Activated T-helper 1 cell treated with anti-CD3 and anti-CD28 coated beads, Interleukin-2, amount 50 U/mL, for 16 hours (primary cell): ENCODE measurements at places on chromosomes 13 and 19.
A peak's percentile ranks its signal among the peaks of the same experiment; 100 is the strongest.

- DNase-seq = peak; percentile 41
Observed at GRCh38 chr19:48837051-48837524, 797 bp upstream of the HSD17B14 start.

- no peak for DNase-seq
Observed at GRCh38 chr13:98803111-98803561, 50.7 kb upstream of the SLC15A1 start.

DNA sequence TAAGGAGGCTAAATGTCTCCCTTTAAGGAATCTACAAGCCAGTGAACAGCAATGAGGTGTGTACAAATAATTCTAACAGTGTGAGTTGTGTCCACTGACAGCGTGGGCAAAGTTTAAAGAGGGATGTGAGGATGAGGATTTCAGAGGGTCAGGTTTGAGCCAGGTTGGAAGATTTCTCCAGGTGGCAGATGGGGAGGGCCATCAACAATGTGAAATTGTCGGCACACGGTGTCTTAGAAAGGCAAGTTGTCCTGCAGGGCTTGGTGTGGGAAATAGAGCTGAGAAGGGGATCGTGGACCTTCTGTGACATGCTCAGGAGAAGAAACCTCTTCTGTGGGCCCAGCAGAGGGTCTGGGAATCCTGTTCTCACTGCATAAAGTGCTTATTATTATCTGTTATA lies 52.1 kb downstream of the ATP8A2 start:
- no peak for DNase-seq

GRCh38 chr13:99269627-99270241 lies 11.6 kb upstream of the GPR18 start:
- DNase-seq = no peak

DNA sequence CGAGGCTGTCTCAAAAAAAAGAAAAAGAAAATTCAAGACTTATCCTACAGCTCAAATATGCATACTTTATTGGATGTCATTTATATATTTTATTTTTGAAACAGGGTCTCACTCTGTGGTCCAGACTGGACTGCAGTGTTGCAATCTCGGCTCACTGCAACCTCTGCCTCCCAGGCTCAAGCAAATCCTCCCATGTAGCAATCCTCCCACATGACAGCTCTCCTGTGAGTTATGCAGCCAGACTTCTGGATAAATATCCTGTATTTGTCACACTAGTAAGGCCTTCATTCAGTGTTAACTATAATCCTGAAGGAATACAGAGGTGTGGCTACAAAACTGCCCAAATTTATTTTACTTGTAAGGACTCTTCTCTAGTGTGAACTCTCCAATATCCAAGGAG lies 7.2 kb downstream of the ZNF552 start:
- no peak for DNase-seq

DNA sequence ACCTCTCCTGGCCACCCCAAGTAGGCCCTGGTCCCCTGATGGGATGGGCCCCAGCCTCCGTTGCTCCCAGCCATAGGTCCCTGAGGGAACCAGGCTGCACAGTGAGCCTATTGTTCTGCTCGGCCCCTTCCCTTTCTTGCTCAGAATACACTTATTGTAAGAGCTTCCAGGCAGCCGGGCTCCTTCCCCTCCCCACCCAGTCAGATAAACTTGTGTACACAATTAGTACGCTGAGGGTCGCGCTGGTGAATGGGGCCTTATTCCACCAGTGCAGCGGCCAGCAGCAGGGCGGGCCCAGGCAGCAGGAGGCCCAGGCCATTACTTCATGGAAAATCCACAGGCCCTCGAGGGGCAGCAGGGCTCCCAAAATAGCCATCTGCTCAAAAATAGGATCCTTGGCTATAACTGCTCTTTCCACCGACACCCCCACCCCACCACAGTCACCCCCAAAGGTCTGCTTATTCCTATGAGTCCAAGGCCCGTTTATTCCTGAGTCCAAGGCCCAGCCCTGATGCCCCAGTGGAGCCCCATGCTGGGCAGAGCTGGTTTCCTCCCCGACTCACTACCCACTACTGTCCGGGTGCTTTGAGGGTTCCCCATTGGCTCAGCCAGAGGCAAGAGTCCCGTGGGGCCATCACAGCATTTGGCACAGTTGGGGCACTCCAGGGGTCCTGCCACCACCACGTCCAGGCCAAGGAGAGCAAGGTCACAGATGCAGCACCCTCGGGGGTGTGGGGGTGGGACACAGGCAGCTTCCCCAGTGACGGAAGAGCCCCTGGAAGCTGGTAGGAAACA lies 22.1 kb downstream of the CAPN12 start:
- no peak for DNase-seq

- DNase-seq = no peak
Observed at GRCh38 chr13:24196593-24197197, 36.2 kb downstream of the SPATA13 start.

GRCh38 chr13:112814905-112815585 lies 125.2 kb downstream of the ATP11A start:
- no peak for DNase-seq
